MV-4-11 (cell line): ENCODE measurements at places on chromosomes 2 and 18.

DNA sequence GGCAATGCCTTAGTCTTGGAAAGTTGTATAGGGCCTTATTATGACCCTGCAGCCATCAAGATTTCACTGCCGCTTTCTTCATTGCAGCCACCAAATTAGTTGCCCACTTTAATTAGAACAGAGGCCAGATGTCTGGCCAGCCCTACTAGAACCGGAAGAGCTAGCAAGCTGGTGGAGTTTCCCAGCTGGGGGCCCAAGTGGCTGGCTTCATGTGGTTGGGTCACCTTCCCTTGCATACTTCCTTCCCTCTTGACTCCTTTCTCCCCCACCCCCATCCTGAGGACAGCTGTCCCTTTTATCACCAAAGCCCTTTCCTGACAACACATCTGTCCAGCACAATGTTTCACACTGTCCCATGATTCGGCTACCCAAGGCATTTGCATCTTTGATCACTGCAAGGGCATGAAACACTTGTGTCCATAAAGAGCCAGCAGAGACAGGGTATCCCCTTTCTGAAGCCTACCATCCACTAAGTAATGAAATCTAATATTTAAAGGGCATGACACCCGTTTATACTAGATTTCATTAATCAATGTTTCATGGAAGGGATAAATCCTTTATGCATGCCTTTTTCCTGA, 187.2 kb downstream of the BCL11A start:
- DNase-seq: peak; percentile 87

- DNase-seq: no peak
These were observed 25.9 kb downstream of the ROCK1 start for GRCh38 chr18:21085579-21086166.

DNA sequence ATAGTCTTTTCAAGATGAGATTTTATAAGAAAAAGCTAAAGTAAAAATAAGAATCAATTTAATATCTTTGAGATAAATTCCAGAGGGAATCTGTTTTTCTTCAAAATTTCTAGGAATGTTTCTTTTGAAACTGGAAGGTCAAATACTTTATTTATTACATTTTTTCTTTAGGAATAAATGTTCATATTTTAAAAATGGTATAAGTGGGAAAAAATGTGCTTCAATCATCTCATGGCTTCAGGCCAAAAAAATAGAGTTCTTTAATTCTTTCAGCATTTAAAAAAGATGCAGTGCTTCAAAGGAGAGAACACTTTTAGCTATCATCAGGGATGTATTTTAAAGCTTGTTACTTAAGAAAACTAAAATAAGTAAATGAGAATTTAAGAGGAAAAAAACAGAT, 110.6 kb downstream of the NEB start:
- DNase-seq: no peak

DNA sequence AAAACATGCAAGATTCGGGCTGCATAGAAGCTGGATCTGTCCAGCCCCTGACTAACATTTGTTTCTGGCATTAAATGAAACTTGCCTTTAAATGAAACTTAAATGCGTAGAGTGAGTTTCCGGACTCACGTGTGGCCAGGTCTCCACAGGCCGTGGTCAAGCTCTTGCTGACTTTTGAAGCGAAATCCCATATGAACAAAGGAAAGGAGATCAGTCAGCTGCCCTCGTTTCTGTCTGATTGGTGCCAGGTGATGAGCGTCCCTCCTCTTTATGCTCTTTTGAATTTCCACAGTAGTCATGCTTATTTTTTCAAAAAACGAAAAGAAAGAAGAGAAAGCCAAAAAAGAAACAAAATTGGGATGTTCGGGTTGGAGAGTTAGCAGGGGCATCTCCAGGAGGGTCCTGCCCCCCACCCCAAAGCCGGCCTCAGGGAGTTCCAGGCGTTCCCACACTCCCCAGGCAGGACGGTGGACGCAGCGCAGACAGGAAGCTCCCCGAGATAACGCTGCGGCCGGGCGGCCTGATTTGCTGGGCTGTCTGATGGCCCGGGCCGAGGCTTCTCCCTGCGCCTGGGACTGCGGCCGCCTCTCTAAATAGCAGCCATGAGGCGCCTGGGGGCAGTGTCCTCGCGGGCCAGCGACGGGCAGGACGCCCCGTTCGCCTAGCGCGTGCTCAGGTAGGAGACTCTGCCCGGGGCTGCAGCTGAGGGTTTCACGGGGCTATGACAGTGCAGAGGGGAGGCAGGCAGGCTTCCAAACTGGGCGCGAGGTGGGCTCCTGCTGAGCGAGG, at the start of gene COLEC11:
TSS of gene COLEC11 (plus strand) at position 620 of the 789 bp plus-strand sequence. CDS start 9,229 bp downstream, outside the sequence.
- DNase-seq: no peak

- DNase-seq: no peak
These were observed 56.6 kb downstream of the UBE2E3 start for GRCh38 chr2:181036848-181037603.

DNA sequence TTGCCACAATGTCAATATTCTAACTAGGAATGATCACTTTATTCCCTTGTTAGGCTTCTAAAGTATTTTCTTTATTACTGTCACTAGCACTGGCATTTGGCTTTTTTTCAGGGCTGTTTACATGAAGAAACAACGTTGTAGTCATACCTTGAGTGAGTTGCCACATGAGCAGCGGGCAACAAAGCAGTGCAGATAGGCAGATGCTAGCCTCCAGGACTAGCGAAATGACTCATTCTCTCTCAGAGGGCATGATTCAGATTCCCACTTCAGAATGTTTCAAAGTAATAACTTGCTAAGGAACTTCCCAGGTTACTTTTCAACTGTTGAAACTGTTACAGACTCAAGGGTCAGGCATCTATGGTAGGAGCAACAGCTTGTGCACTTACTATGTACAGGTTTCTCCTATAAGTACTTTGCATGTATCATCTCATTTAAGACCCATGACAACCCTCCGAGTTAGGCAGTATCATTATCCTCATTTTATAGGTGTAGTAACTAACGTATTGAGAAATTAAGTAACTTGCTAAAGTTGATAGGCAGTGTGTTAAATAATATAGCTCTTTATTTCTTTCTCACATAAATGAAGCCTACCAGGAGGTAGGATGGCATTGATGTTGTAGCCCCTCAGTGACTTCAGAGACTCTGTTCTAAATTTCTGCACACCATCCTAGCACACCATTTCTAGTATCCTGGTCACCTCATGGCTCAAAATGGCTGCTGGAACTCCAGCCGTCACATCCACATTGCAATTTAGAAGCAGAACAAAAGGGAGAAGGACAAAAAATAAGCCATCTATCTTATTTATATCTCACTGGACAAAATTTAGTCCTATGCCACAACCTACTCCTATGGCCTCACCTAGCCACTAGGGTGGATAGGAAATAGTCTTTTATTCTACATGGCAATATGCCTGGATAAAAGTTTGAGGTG, 83.3 kb downstream of the ICOS start:
- no peak for DNase-seq

GRCh38 chr2:151423760-151424159, 14.1 kb downstream of the RIF1 start:
- DNase-seq: no peak

- DNase-seq: no peak
These were observed 23.6 kb upstream of the RAB1A start for GRCh38 chr2:65153515-65153914.

DNA sequence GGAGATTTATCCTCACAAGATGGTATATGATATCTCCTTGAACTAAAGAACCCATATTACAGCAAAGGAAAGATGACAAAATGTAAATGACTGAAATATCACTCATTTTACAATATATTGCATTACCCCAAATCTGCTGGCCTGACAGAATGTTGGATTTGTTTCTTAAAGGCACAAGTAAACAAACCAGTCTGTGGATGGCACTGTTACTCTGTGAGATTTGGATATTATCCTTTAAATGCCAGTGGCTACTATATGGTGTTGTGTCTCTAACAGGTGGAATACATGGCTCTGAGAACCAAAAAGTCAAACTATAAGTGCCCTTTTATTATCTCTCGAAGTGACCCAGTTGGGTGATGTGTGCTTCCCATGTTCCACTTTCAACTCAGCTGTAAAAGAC, 125.7 kb downstream of the PDE1A start:
- no peak for DNase-seq

DNA sequence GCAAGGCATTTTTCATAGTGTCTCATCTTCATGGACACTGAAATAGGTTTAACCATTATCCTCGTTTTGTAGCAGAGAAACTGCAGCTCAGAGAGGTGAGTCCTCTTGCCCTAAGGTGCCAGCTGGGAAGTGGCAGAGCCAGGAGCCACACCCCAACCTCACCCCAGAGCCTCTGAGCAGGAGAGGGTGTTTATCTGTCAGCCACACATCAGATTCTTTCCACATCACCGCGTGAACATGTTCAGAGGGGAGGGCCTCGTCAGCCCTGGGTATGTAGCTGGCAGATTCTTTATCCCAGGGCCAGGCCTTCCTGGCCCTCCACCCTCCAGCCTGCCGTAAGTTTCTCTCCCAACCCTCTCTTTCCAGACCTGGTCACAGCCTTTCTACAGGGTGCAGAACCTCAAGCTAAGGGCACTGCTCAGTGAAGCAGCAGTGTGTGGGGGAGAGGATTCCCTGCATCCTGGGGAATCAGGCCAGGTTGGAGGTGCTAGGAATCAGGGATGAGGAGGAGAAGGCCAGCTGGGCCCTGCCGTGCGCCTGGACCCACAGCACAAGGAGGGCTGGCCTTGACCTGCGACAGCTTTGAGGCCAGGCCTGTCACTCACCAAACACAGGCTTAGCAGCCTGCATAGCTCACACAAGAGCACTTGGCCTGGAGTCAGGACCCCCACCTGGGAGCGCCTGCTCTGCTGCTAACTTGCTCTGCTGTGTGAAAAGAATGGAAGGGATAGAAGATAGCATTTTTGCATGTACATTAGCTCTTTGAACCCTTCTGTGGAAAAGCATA, 111.3 kb upstream of the MCFD2 start:
- DNase-seq: no peak

DNA sequence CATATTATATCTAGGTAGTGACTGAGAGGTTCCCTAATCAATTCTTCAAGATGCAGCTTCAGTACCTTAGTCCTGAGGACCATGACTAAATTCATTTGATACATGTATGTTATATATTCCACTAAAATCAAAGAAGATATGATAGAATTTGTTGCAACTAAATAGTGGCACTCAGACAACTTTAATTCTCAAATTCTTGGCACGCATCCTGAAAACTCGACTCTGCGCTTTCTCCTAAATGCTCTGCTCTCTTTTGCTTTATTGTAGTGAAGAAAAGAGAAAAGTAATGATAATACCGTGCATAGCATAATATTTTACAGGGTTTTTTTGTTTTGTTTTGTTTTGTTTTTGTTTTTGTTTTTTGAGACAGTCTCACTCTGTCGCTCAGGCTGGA, 475.3 kb downstream of the ARHGAP15 start:
- no peak for DNase-seq

DNA sequence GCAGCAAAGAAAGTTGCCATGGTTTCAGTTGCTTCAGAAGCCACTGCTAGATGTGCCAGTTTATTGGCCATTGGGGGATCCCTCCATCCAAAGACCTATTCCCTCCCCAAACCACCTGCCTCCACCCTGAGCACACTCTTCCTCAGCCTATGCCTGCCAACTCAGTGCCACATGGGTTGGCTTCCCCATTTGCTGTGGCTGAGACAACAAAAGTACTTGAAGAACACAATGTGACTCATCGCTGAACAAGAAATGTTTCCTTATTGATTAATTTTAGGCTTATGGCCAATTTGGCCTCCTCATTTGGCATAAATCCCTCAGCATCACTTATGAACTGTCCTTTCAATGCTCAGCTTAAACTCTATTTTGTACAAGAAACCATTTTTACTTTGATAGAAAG, 215.9 kb downstream of the TMEM247 start:
- peak; percentile 65 for DNase-seq

DNA sequence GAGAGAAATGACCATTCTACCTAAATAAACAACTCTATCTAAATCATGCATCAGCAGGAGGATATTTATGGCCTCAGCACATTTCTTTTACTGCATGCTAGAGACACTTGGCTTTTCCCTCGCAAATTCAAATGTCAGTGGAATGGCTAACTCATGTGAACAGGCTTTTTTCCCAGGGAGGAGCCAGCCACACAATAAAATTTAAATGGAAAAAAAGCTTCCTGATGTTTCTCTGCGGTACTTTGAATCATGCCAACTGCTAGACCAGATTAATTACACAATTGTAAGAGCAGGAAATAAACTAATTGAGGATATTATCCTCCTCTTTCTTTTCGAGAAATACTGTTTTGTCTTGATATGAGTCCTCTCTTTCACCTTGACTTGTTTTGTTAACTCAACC, 676.3 kb downstream of the IRS1 start:
- no peak for DNase-seq

DNA sequence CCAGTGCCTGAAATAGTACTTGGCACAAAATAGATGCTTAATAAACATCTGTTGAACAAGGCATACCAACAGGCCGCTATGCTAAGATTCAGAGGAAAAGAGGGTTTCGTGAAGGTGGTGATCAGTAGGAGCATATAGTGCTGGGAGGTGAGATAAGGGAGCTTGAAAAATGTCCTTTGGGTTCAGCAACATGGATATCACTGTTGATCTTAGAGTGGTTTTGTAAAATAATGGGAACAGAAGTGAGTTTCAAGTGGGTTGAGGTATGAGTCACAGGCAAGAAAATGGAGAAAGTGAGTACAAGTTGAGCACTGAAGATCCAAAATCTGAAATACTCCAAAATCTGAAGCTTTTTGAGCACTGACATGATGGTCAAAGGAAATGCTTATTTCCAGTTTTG, 4.4 kb downstream of the CENPO start:
- DNase-seq: no peak

DNA sequence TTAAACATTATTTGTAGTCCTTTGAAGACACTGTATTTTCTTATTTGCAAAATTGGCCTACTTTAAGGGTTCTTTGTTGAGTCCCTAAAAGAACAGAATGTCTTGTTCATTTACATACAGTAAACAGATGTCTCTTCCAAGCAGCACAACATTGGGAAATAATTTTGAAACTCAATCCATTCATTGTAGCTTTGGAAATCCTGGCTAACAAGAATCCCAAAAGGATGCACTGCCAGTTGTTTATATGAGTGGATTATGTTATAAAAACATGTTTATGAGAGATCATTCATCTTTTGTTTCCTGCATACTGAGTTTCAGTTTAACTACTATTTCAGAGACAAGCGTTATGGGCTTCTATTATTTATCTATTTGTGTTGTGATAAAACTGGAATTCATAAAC, 499.3 kb downstream of the PID1 start:
- DNase-seq: no peak

- DNase-seq: no peak
These were observed 258.3 kb downstream of the HAUS1 start for GRCh38 chr18:46362533-46362932.

- DNase-seq: peak; percentile 95
These were observed 79.7 kb upstream of the IGFBP5 start for GRCh38 chr2:216775043-216775453.

DNA sequence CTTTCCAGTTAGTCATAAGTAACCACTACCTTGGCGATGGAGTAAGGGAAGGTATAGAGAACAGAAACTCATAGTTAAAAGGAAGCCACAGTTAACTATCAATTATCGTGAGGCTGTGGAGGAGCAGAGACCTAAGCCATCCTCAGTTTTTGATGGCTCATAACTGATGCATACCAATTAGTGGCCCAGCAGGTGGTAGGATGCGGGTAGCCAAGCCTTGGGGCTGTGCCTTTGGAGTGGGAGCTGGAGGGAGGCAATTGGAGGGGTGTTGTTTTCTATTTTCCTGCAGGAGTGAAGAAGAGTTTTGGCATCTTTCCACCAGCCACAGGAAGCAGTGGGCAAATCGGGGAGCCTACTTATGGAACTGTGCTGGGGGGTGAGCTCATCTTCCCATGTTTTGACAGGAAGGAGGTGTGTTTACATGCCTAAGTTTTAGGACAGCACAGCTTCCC, 194.8 kb downstream of the TPGS2 start:
- DNase-seq: peak; percentile 6

GRCh38 chr2:61722800-61723199, 131.1 kb downstream of the FAM161A start:
- no peak for DNase-seq
